Colonic mucosa (tissue), 4 donors: ENCODE measurements at places on chromosomes 7 and 10. TPM values are rescaled to one million over a fixed set of nuclear protein-coding genes. Genes with fewer than 3 reads are reported as not detected.

The PKD2L1 gene
- 0.52 TPM for total RNA-seq

The AMPH gene
- total RNA-seq: 0.49 TPM

The ANKRD2 gene
- not detected for total RNA-seq

The ASIC3 gene
- 1.0 TPM for total RNA-seq

The TMEM140 gene
- total RNA-seq: 11.9 TPM

The H2BK1 gene
- not detected for total RNA-seq

The CH25H gene
- 0.40 TPM for total RNA-seq

The HACD1 gene
- total RNA-seq: 16.6 TPM

The FAM25G gene
- total RNA-seq: 0.98 TPM

The SLC18A3 gene
- not detected for total RNA-seq

The PFKP gene
- 134 TPM for total RNA-seq

The SFTPA2 gene
- 14.2 TPM for total RNA-seq

The AGMO gene
- total RNA-seq: 0.37 TPM
